ENCODE measurements at places on chromosomes 4 and X. TPM values are rescaled to one million over a fixed set of nuclear protein-coding genes. Genes with fewer than 3 reads are reported as not detected.
A peak's percentile ranks its signal among the peaks of the same experiment; 100 is the strongest.

- no peak overlapping the region for H3K4me3 ChIP-seq
- peaks cover 5% of the 10 kb centered on the region for H3K36me3 ChIP-seq
- peaks cover 42% of the 10 kb centered on the region for H3K27me3 ChIP-seq
- no peak for DNase-seq
These were observed 83.3 kb downstream of the HPRT1 start for GRCh38 chrX:134543288-134543687.

GRCh38 chr4:82745173-82745842, 53.3 kb downstream of the SCD5 start:
- peaks cover 36% of the 10 kb centered on the region for H3K4me1 ChIP-seq
- no peak for DNase-seq
- no peak overlapping the region for H3K27ac ChIP-seq
- no peaks in the 10 kb centered on the region for H3K27me3 ChIP-seq
- H3K4me3 ChIP-seq = no peak overlapping the region
- peaks cover 10% of the 10 kb centered on the region for H3K36me3 ChIP-seq

DNA sequence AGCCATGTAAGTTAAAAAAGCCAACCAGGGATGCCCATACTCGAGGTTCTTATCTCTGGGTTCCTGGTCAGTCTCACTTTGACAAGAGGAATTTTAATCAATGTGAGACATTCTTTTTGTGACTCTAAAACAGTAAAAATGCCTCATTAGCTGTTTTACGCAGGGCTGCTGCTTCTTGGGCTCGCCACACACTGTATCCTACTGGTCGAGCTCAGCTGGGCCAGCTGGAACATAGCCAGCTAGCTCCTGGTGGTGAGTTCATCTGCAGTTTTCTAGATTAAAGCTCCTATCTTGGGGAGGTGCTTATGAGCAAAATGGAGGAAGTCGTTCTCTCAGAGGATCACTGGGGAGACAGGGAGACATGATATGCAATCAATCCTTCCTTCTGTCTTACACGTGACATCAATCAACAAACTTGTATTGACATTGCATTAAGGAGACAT, 55.9 kb upstream of the LEF1 start:
- DNase-seq = peak; percentile 31
- no peak overlapping the region for H3K4me3 ChIP-seq
- no peaks in the 10 kb centered on the region for H3K4me1 ChIP-seq
- no peaks in the 10 kb centered on the region for H3K27me3 ChIP-seq
- H3K36me3 ChIP-seq = no peaks in the 10 kb centered on the region

DNA sequence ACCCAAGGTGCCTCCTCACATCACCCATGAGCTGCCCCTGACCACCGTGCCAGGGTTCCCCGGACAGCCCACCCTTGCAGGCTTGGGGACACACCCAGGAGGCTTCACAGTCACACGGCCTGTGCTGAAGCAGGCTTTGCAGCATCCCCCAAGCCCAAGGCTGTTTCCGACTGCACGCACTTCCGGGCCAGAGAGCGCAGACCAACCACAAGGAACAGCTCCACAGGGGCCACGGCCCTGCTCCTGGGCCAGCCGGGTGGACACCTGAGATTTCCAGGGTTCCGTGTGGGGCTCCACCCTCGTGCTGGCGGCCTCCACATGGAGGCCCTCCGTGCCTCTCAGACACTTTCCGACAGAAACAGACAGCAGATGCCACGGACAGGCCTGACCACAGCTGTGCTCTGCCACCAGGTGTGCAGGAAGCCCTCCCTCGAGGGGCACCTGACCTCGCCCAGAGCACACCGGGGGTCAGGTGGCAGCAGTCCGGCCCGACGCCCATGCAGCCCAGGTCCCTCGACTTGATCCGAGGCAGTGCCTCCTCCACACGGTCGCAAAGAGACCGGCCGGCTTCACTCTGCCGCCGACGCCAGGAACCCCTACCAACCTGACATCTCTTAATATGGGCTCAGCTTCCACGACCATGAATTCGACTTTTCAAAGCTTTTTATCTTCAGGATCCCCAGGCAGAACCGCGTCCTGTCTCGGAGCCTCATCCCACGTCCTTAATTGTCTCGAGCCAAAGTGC, 8.0 kb downstream of the CTBP1 start:
- no peak for DNase-seq
- no peaks in the 10 kb centered on the region for H3K27me3 ChIP-seq
- no peak overlapping the region for H3K27ac ChIP-seq

DNA sequence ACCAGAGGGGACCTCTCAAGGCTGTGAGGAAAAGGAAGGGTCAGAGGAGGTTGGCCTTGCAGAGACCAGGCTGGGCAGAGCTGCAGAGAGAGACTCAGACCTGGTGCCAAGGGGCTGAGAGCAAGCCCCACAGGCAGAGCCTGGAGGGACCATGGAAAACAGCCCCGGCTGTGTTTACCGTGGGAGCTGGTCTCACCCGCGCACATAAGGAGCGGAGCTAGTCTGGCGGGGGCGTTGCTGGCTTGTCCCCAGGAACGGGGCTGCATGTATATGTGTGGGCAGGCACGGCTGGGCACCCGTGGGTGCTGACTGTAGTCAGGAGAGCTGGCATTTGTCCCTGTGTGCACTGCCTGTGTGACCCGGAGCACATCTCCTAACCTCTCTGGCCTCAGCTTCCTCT, 45.7 kb downstream of the C4orf50 start:
- no peak overlapping the region for H3K4me3 ChIP-seq
- H3K4me1 ChIP-seq = peaks cover 12% of the 10 kb centered on the region
- no peak for DNase-seq
- peaks cover 5% of the 10 kb centered on the region for H3K36me3 ChIP-seq
- H3K27ac ChIP-seq = no peak overlapping the region

DNA sequence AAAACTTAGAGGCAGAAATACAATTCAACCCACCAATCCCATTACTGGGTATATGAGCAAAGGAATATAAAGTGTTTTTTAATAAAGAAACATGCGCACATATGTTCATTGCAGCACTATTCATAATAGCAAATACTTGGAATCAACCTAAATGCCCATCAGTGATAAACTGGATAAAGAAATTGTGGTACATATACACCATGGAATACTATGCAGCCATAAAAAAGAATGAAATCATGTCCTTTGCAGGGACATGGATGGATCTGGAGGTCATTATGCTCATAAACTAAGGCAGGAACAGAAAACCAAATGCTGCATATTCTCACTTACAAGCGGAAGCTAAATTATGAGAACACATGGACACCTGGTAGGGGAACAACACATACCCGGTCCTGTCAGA, 807.7 kb upstream of the INTU start:
- DNase-seq = no peak
- no peak overlapping the region for H3K4me3 ChIP-seq
- no peaks in the 10 kb centered on the region for H3K27me3 ChIP-seq

DNA sequence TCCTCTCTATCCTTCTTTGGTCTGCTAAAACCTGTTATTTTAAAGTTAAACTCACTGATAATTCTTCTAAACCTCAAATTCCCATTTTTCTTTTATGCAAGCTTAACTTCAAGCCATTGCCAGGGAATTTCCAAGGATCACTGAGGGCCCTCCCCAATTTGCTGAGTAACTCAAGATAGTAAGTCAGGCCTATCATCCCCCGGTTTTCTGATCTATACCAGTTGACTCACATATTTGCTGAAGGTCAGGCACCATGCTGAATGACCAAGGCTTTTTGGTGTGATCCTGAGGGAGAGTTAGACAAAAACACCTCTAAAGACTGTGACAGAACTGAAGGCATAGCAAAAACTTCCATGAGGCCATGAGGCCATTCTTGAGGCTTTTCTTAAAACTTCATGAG, 1301.9 kb downstream of the PCDH7 start:
- no peak overlapping the region for H3K27ac ChIP-seq
- no peak for DNase-seq
- no peak overlapping the region for H3K4me3 ChIP-seq
- no peaks in the 10 kb centered on the region for H3K36me3 ChIP-seq

DNA sequence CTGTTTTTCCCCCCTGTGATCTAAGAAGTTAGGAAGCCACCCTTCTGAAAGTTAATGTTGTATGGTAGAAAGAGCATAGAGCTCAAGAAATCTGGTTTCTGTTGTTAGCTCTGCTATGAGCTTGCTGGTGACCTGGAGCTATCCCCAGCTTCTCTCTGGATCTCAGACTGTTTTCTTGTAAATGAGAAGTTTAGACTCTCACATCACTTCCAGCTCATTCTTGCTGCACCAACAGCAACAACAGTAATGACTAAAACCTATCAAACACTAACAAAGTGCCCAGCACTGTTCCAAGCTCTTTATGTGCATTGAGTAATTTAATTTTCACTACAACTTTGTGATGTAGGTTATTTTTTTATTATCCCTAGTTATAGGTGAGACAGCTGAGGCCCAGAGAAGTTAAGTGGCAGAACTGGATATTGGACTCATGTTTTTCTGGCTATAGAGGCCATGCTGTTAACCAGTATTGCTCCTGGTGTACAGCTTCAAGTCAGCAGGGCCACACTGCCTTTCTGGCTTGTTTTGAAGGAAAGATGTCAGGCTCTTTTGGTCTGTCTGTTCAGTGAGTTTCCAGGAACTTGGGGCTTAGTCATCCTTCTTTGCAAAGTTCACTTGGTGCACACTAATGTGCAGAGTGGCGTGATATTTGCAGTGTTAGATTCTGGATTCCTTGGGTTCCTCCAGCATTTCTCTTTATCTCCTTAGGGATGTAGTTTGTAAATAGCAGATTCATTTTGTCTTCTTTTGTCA, 27.8 kb upstream of the TMEM164 start:
- H3K4me1 ChIP-seq = no peaks in the 10 kb centered on the region
- H3K36me3 ChIP-seq = no peaks in the 10 kb centered on the region
- H3K27ac ChIP-seq = no peak overlapping the region
- peaks cover 3% of the 10 kb centered on the region for H3K27me3 ChIP-seq
- H3K4me3 ChIP-seq = no peak overlapping the region
- no peak for DNase-seq

DNA sequence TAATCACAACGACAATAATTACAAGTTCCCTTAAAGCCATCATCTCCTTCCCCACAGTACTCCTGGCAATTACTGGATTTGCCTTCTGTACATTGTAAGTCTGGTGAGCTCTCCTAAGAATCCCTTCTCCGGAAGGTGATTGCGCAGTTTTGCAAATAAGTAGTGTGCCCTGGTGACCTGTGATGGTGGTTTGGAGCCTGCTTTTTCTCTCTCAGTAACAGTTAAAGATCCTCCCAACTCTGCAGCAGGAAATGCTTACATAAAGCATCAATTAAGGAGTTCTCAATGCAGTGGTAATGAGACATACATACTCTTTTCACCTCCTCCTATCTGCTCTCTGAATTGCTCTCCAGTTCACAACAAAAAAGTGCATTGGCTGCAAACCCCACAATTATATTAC, 159.7 kb downstream of the SH2D1A start:
- DNase-seq = peak; percentile 78
- H3K4me1 ChIP-seq = no peaks in the 10 kb centered on the region
- no peak overlapping the region for H3K4me3 ChIP-seq
- no peaks in the 10 kb centered on the region for H3K36me3 ChIP-seq
- no peaks in the 10 kb centered on the region for H3K27me3 ChIP-seq
- no peak overlapping the region for H3K27ac ChIP-seq

DNA sequence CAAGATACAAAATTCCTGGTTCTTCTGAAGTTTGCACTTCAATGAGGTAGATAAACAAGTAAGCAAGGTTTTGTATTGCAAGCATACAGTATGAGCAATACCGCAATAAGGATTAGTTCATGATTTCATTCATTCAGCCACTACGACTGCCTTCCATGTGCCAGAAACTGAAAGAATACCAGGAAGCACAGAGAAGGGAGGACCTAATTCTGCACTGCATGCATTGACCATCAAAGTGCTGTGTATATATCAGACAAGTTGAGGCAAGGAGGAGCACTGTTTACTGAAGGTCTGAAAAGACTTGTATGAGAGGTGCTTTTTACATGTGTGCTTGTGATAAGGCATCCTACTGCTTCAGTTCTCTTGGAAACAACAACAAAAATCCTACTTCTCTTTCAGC, 40.9 kb upstream of the GPM6B start:
- H3K4me1 ChIP-seq = peaks cover 13% of the 10 kb centered on the region
- no peak overlapping the region for H3K4me3 ChIP-seq
- no peaks in the 10 kb centered on the region for H3K36me3 ChIP-seq
- no peak for DNase-seq

- H3K4me3 ChIP-seq = no peak overlapping the region
- no peak overlapping the region for H3K27ac ChIP-seq
- H3K27me3 ChIP-seq = no peaks in the 10 kb centered on the region
- no peaks in the 10 kb centered on the region for H3K36me3 ChIP-seq
These were observed 48.7 kb downstream of the HDX start for GRCh38 chrX:84453351-84454246.

DNA sequence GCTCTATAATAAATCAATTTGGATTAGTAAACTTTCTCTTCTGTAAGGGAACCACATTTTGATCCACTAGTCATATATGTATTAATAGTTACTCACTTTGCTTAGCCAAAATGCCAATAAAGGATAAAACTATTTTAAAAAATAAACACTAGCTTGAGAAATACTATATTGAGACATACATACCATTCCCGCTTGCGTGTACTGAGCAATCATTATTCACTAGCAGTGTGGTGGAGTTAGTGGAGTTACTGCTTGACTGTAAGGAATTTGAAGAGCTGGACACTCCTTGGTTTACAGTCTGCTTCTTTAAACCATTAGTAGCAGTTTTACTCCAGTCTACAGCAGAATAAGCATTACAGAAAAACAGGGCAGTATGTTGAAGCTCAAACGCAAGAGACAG, 10.8 kb upstream of the PHKA2 start:
- peaks cover 2% of the 10 kb centered on the region for H3K27me3 ChIP-seq
- H3K4me1 ChIP-seq = no peaks in the 10 kb centered on the region
- no peaks in the 10 kb centered on the region for H3K36me3 ChIP-seq
- DNase-seq = no peak
- H3K27ac ChIP-seq = no peak overlapping the region
- H3K4me3 ChIP-seq = no peak overlapping the region

DNA sequence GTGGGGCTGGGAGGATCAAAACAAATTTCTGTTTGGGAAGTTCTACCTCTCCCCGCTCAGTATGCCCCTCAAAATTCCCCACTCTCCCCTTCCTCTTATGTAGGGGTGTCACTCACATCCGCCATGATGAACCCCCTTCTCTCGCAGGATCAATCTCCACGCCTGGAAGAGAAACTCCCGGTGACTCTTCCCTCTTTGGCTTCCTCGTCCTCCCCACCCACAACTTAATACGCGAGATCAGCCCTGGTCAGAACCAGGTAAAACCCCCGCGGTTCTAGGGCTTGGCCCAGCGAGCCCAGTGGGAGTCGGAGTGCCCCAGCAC, 427 bp downstream of the LAMTOR3 start:
- H3K4me3 ChIP-seq = peak overlapping the region; percentile 96
- H3K27me3 ChIP-seq = no peaks in the 10 kb centered on the region
- H3K27ac ChIP-seq = peak overlapping the region; percentile 70
- H3K4me1 ChIP-seq = peaks cover 13% of the 10 kb centered on the region
- H3K36me3 ChIP-seq = peaks cover 2% of the 10 kb centered on the region

Gene FHDC1
- polyA plus RNA-seq = 6.3 TPM

Gene STPG2
- polyA plus RNA-seq = 0.13 TPM

Gene ALG13
- polyA plus RNA-seq = 56.2 TPM

Gene CENPE
- polyA plus RNA-seq = 7.1 TPM

Gene FAM47A
- polyA plus RNA-seq = not detected

Gene HEPH
- 36.4 TPM for polyA plus RNA-seq

Gene KLHL4
- polyA plus RNA-seq = 9.7 TPM

Gene CASK
- polyA plus RNA-seq = 69.7 TPM

Gene SFRP2
- 66.5 TPM for polyA plus RNA-seq

Gene REPS2
- polyA plus RNA-seq = 13.4 TPM

Gene CFI
- polyA plus RNA-seq = 7.5 TPM

Gene NUDT10
- 25.5 TPM for polyA plus RNA-seq

Measured in spinal cord (tissue), 10 donors.